ENCODE measurements at places on chromosomes 5 and 9. TPM values are rescaled to one million over a fixed set of nuclear protein-coding genes. Genes with fewer than 3 reads are reported as not detected.

DMRT3 gene
- 0.74 TPM for total RNA-seq

NME5 gene
- total RNA-seq, result 4.3 TPM

NUTM2F gene
- not detected for total RNA-seq

C6 gene
- 2.3 TPM for total RNA-seq

SOHLH1 gene
- total RNA-seq, result not detected

TAL2 gene
- total RNA-seq, result not detected

Data from type B pancreatic cell (in vitro differentiated cells).